ENCODE measurements at places on chromosomes 16 and 17.

GRCh38 chr16:87838643-87839541, 30.4 kb downstream of the SLC7A5 start:
- no peak for DNase-seq

DNA sequence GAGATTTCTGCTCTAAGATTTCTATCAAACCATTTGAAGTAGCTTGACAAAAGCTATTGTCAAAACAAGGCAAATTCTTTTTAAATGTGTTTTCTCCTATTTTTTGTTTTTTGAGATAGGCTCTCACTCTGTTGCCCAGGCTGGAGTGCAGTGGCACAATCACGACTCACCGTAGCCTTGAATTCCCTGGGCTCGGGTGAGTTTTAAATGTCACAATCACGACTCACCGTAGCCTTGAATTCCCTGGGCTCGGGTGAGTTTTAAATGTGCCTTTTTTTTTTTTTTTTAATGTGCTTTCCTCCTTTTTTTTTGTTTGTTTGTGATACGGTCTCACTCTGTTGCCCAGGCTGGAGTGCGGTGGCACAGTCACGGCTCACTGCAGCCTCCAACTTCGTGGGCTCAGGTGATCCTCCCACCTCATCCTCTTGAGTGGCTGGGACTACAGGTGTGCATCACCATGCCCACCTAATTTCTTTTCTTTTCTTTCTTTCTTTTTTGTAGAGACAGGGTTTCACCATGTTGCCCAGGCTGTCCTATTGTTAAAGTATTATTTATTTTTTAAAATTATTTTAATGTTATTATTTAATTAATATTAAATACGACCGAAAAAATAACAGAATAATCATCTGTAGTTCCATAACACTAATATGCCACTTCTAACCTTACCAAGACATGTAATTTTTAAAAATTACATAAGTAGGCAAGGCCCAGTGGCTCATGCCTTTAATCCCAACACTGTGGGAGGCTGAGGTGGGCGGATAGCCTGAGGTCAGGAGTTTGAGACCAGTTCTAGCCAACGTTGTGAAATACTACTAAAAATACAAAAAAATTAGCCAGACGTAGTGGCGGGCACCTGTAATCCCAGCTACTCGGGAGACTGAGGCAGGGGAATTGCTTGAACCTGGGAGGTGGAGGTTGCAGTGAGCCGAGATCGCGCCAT, 69.7 kb upstream of the FA2H start:
- DNase-seq, result no peak

DNA sequence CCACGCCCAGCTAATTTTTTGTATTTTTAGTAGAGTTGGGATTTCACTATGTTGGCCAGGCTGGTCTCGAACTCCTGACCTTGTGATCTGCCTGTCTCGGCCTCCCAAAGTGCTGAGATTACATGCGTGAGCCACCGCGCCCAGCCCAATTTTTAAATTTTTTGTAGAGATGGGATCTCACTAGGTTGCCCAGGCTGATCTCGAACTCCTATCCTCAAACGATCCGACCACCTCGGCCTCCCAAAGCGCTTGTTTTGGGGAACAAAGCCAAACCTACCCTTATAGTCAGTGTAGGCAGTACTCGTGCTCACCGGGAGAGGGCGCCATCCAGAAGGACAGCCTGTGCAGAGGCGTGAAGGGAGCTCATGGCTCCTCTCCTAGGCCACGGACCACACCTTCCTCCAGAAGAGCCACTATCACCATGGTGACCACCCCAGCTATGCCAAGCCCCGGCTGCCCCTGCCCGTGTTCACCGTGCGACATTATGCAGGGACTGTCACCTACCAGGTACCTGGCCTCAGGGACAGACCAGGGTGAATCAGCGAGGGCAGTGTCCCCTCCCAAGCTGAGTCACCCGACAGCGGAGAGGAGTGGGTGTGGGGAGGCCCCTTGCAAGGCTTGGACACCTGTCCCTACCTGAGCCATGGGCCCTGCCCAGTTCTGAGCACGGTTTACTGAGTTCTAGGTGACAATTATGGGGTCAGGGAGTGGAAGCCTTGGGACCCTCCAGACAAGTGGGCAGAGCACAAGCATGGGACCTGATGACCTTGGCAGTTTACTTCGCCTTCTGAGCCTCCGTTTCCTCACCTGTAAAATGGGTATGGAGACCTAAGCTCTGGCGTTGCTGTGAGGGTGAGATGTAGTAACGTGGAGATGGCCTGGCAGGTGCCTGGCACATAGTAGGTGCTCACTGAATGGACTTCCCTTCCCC, 13.7 kb downstream of the MYO15B start:
- peak; percentile 29 for DNase-seq

- DNase-seq, result no peak
Measured at GRCh38 chr16:51637770-51638094, 486.7 kb upstream of the SALL1 start.

GRCh38 chr16:3501783-3502400, 1.1 kb downstream of the CLUAP1 start:
- no peak for DNase-seq

DNA sequence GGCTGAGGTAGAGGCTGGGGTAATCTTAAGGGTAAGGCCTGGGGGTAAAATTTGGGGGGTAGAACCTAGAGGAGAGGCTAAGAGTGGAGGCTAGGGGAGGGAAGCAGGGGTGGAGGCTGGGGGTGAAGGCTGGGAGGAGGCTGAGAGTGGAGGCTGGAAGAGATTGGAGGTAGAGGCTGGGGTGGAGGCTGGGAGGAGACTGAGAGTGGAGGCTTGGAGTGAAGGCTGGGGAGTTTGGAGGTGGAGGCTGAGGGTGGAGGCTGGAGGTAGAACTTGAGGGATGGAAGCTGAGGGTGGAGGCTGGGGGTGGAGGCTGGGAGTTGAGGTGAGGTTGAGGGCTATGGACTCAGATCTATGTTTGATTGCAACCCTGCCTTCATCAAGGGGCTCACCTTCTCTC, 333.6 kb downstream of the C16orf95 start:
- DNase-seq, result no peak

DNA sequence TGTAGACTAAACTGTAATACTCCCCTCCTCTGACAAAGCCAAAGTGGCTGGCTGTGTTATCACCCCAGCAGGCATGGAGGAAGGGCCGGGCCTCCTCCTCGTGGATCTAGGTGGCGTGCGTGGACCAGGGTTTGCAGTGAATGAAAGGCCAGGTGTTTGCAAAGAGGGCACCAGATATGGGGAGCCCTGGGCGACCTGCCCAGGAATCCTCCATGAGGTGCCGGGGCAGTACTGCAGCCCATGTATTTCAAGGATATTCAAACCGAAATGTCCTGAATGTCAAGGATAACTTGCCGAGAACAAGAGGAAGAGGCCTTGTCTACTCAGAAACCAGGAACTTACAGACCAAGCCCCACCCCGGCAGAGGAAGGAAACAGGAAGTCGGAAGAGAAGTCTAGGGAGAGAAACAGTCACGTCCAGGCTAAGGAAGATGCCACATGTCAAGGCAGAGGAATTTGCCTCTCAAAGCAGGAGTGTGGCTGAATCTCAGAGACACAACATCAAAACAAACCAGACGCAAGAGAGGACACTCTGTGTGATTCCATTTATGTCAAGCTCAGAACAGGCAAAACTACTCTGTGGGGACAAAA, 13.7 kb upstream of the OSGIN1 start:
- DNase-seq, result no peak

DNA sequence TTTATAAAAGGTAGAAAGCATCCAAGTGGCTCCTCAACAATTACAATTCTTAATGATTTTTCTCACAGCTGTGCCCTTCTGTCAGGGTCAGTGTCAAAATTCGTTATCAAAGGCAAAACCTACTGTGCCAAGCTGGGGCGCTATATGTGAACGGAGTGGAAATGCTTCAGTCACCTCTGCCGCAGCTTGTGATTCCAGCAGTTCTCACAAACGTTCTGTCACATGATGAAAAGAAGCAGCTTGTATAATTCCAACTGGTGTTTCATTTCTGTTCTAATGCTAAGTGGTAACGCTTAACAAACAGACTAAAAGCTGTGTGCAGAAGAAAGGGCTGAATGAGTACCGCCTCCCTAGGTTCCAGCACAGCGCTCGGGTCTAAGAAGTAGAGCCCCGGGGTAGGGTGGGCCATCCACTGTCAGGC, 14.2 kb downstream of the PLD6 start:
- no peak for DNase-seq

- no peak for DNase-seq
Measured at GRCh38 chr16:11158018-11158417, 98.0 kb downstream of the SOCS1 start.

- DNase-seq, result no peak
Measured at GRCh38 chr17:46736100-46736499, 82.4 kb downstream of the WNT3 start.

GRCh38 chr16:2834968-2835367, 4.9 kb downstream of the ZG16B start:
- DNase-seq, result no peak

DNA sequence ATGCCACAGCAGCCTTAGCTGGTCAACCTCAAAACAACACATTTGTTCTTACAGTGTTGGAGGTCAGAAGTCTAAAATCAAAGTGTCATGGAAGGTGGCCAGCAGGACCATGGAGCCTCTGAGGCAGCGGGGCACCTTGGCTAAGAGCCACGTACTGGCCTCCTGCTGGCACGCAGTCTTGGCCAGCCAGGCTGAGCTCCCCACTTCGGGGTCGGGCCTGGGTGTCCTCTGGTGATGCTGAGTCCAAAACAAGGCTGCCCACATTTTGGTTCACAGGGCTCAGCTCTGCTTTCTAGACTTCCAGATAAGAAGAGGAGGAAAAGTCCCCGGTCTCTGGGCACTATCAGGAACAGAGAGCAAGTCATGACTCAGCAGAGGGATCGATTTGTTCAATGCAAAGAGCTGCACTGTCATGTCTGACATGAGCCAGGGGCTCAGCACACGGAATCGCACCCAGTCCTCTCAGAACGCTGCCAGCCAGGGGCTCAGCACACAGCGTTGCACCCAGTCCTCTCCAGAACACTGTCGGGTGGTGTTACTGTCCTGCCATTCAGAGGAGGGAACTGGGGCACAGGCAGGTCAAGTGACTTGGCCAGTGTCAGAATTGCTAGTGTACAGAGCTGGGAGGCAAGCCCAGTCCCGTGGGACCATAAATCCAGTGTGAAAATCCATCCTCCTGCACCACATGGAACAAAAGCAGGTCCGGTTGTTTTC, 2.5 kb downstream of the LGALS9 start:
- no peak for DNase-seq

GRCh38 chr16:52993179-52993578, 59.5 kb downstream of the CHD9NB start:
- no peak for DNase-seq

GRCh38 chr17:81641825-81642489, 5.0 kb downstream of the TSPAN10 start:
- no peak for DNase-seq

GRCh38 chr17:73384926-73385325, 73.1 kb upstream of the CDC42EP4 start:
- no peak for DNase-seq

DNA sequence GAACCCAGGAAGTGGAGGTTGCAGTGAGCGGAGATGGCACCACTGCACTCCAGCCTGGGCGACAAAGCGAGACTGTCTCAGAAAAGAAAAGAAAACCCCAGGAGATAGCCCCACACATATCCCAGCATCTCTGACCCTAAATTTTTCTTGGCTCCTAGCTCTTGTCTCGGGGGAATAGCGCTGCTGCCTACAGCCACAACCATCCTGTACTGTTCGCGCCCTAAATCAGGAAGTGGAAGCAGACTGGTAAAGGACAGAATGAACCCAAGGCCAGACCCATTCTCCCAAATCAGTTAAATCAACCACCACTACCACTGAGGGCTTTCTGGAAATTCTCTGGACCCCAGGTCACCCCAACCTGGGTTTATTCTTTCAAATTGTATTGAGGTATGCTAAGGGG, 1.7 kb downstream of the CTDNEP1 start:
- no peak for DNase-seq

DNA sequence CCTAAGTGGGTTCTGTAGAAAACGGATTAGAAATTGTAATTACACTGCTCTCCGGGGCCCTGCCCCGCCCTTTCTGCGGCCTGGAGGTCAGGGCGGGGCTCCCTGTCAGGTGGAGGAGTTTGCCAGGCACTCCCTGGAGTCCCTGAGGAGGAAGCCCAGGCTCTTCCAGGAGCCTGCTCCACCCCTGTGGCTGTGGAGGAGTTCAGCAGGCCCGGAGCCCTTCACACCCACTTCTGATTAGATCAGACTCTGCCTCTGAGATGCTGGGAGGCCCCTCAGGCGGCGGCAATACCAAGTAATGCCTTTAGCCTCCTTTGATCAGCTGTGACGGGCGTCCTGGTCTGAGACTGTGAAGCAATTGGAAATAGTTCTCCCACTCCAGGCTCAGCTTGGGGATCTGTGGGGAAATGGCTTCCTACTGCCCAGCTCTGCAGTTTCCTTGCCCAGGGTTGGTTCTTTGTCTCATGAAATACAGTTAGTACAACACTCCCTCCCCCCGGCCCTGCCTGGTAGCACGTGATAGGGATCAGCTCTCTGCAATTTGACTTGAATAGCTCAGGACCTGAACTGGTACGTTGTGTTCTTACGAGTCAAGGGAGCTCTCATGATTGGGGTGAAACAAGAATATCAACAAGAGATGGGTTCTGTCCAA, 22.3 kb downstream of the BAIAP2 start:
- no peak for DNase-seq

GRCh38 chr17:42274812-42275526, 1.2 kb downstream of the STAT5B start:
- DNase-seq, result no peak

- DNase-seq, result peak; percentile 16
Measured at GRCh38 chr17:78538033-78538776, 39.0 kb downstream of the DNAH17 start.

DNA sequence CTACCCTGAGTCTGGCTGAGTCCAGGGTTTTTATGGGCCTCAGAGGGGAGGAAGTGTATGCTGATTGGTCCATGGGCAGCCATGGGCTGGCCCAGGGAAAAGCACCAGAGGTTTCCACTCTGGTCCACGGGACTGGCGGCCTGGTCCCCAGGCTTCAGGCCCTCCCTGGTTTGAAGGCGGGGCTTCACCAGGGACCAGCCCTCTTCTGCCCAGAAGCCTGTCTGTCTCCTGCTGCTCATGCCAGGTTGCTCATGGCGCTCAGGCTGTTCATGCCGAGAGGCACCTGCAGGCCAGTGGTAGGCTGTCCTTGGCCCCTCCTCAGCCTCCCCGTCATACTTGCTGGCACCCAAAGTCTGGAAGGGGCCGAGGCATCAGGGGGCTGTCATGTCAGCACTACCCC, 45.0 kb upstream of the CLEC19A start:
- DNase-seq, result no peak

DNA sequence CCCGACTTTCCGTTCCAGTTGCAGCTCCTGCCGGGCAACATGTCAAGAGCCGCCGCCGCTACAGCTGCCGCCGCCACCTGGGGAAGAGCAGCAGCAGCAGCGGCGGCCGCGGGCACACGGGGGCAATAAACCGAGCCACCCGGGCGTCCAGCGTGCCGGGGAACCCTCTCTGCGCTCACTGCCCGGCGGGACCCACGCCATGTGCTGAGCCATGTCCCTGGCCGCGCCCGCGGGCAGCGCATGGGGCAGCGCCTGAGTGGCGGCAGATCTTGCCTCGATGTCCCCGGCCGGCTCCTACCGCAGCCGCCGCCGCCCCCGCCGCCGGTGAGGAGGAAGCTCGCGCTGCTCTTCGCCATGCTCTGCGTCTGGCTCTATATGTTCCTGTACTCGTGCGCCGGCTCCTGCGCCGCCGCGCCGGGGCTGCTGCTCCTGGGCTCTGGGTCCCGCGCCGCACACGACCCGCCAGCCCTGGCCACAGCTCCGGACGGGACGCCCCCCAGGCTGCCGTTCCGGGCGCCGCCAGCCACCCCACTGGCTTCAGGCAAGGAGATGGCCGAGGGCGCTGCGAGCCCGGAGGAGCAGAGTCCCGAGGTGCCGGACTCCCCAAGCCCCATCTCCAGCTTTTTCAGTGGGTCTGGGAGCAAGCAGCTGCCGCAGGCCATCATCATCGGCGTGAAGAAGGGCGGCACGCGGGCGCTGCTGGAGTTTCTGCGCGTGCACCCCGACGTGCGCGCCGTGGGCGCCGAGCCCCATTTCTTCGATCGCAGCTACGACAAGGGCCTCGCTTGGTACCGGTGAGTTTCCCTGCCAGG, 604 bp downstream of the HS3ST3B1 start:
- no peak for DNase-seq
